ENCODE measurements at places on chromosomes 3 and 15.
A peak's percentile ranks its signal among the peaks of the same experiment; 100 is the strongest.

DNA sequence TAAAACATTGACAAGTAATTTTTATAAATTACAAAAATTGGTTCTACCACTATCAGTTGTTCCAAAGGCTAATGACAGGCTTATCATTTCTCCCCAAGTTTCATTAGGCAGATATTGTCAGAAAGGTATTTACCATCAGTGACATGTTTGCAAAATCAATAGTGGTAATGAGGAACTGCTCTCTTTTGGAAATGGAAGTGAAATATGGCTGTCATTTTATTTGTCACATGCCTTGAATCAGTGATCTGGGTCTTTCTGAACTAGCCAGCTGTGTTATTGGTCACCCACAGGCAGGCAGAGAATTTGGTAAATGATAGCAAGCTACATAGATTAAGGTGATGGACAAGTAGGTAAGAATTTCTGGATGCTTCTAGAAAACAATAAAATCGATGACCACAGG is 268.0 kb upstream of the ARHGEF26 start:
- no peak for DNase-seq

DNA sequence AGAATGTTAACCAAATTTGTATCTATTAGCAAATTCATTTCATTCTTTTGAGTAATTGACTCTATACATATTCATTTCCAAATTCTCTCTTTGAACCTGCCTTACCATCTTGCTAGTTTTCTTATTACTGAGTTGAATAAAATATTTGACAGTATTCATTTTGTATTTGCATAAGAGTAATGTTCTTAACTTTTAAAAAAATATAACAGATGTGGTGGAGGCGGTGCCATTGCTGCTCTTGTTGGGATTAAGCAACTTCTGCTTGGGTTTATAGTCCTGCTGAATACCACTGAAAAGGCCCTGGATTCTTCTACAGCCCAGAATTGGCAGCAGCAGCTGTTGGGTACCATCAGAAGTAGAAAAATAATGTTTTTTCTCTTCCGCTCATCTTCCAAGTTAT is 148.9 kb upstream of the PEX5L start:
- no peak for DNase-seq

DNA sequence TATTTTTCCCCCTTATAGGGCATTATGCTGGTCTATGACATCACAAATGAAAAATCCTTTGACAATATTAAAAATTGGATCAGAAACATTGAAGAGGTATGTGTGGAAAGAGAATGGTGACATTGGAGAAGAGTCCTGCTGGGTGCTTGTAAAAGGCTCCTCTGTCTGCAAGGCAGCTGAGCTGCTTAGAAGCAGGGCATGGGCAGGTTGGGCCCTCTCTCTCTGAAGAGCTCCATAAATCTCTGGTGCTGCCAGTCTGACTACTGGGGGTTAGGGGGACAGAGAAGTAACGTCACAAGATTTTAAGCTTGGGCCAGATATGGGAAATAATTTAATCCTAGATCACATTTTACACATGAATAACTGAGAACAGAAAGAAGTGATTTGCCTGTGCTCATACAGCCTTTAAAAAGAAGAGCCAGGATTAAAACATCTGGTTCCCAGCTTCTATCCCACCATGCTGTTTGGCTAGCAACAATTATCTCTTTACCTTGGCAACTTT is 21.9 kb upstream of the APH1B start:
- no peak for DNase-seq

DNA sequence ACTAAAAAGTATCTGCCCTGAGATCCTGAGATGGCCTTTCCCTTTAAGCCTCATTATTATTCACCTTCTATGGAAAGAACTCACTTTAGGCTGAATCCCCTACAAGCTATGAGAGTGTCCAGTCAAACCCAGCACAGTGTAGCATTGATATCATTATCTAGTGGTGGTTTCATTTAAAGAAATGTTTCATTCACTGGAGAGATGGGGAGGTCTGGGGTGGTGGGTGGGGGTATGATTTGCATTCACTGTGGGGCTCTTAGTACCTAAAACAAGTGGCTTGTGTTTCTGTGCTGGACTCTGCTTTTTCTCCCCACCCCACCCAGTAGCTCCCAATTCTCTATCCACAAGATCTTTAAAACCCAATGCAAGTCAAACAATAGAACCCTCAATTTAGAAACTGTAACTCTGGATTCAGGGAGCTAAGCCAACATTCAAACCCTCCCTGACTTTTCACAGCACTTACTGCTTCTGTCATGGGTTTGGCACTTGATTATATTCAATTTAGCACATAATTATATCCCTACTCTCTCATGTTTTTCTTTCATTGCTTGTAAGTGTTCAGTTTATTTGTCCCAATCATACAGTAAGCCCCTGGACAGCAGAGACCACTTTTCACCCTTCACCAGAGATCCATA is 310.5 kb upstream of the THBS1 start:
- DNase-seq: no peak

DNA sequence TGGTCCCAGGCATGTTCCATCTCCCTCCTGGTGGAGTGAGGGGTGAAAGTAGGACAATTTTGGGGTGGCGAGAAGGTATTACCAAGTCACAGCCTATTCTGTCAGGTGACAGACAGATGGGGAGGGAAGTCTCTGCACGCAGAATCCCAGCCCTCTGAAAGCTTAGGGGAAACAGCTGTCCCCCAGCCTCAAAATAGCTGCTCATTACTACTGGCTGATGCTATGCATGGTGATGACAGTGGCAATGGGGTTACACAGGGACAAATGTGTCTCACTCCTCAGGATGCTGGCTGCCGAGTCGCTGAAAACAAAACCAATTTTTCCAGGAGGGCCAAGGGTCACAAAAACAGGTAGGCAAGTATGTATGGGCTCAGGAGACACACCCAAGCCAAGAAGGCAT is 68.8 kb upstream of the OXTR start:
- DNase-seq: no peak

DNA sequence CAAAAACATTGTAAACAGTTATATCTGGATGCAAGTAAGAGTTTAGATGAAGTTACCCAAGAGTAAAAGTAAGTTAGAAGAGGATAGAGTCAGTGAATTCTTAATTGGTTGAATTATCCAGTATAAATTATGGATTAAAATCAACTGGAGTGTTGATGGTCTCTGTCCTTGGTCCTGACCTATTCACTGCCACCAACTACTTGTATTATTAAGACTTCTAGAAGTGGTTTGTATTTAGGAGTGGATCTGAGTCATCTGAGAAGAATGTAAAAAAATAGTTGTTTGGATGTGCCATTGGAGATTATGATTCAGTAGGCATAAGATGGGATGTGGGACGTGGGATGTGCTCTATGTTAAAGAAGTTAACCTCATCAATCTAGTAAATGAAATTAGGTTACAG is 86.4 kb downstream of the SYNPR start:
- no peak for DNase-seq

GRCh38 chr3:55409806-55410205 is 77.3 kb downstream of the WNT5A start:
- DNase-seq: no peak

DNA sequence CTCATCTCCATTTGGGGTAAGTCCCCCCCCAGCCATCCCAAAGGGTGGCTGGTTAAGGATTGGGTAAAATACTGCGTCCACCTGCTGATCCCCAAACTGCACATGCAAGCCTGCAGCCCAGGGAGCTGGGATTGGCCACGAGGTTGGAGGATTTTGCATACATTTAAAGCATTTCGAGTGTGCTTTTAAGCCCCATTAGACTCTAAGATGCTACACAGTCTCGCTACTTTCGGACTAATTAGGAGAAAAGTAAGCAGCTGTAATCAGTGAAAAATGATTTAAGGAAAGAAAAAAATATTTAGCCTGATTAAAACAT is 23.9 kb downstream of the SLC6A6 start:
- no peak for DNase-seq

DNA sequence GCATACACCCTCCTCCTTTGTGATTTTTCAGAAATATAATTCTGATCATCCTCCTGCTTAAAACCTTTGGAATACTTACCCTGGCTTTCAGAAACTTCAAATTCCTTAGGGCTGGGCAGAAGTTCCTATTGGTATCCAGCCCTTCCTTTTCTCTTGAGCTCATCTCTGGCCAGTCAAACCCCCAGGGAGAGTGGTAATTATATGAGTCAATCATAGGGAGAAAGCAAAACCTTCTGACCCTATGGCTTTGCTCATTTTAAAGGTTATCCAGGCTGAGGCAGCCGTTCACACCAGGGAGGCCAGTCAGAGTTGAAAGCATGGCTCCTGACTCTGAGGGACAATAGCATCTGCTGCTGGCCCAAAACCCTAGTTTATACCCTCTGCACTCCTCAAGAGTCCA is 23.9 kb upstream of the CTNNB1 start:
- DNase-seq: no peak

GRCh38 chr3:106184540-106185457 is 316.0 kb upstream of the CBLB start:
- peak; percentile 26 for DNase-seq

DNA sequence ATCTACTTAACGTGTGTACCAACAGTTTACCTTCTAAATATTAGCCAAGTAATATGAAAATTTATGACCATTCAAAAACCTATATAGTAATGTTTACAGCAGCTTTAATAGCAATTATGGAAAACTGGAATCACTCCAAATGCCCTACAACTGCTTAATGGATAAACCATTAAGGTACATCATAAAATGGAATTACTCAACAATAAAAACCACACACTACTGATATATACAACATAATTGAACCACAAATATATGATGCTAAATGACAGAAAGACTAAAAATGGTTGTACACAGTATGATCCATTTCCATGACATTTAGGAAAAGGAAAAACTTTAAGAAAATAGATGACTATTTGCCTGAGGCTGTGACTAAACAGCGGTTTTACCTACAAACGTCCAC is 467.1 kb upstream of the EPHA6 start:
- DNase-seq: no peak

GRCh38 chr3:111812701-111813100 is 46.4 kb upstream of the PHLDB2 start:
- no peak for DNase-seq

DNA sequence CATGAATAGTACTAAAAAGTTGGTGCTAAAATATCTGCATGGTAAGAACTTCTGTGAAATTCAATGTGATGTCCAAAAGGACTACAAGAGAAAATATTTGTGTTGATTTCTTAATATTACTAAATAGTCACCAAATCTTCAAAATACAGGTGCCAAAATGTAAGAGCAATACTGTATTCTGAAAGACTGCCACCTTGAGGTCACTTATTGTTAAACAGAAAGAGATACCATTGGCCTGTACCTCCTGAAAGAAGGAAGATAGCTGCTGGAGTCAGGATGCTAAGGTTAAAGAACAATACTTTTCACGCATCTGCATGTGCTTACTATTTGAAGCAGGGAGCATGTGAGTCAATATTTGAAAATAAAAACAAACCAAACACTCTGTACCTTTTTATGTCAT is 72.0 kb upstream of the LSAMP start:
- DNase-seq: no peak

DNA sequence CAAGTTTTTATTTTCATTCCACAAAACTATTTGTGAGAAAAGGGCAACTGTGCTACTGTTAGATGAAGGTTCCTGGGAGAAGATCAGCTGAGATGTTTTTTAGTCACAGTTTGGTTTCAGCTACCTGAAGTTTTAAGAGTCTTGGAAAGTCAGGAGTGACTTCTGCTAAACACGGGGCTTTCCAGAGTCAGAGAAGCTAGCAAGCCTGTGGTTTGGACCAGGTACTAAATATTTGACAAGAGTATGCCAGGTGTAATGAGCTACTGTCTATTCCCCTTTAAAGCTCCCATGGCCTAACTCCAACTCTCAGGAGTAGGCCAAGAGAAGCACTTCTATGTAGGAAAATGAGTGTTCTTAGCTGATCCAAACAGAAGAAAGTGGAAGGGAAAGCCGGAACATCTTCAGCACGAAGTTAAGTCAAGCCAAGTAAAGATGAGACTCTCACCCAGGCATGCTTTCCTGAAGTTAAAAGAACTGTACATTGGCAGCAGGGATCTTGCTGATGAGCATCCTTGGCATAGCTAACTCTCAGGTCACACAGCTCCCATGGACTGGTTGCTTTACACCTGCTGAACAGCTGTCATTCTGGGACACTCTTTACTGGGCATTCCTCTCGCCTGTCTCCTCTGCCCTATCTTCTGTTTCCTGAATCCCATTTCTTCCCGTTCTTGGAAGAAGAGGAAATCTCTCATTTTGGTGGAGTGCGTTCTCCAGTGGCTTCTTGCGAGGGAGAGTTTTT is 22.5 kb downstream of the TM4SF18 start:
- no peak for DNase-seq

- DNase-seq: no peak
These were observed 52.8 kb downstream of the DHX30 start for GRCh38 chr3:47855461-47856383.

Data from CD4-positive, alpha-beta T cell treated with Interleukin-2 at 100 ng/mL for 4 hours (primary cell).